Stimulated activated CD8-positive, alpha-beta memory T cell treated with anti-CD3 and anti-CD28 coated beads, Interleukin-7, amount 100 ng/mL, for 1 hour (primary cell): ENCODE measurements at places on chromosomes 2 and 18.

DNA sequence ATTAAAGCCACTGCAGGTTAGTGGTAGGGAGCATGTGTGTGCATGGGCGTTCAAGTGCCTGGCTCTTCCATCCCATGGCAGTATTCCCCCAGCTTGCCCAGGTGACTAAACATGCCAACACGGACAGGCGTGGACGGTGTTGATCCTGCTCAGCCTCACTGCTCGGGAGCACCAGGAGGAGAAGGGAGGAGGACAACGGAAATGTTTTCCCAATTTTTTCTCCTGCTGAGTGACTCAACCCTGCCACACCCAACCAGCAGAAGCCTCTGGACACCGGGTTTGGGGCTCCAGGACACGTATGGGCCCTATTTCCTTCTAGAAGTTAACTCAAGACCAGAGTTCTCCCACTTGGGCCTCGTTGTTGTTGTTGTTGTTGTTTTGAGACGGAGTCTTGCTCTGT lies 139.1 kb downstream of the CYP26B1 start:
- no peak for DNase-seq

DNA sequence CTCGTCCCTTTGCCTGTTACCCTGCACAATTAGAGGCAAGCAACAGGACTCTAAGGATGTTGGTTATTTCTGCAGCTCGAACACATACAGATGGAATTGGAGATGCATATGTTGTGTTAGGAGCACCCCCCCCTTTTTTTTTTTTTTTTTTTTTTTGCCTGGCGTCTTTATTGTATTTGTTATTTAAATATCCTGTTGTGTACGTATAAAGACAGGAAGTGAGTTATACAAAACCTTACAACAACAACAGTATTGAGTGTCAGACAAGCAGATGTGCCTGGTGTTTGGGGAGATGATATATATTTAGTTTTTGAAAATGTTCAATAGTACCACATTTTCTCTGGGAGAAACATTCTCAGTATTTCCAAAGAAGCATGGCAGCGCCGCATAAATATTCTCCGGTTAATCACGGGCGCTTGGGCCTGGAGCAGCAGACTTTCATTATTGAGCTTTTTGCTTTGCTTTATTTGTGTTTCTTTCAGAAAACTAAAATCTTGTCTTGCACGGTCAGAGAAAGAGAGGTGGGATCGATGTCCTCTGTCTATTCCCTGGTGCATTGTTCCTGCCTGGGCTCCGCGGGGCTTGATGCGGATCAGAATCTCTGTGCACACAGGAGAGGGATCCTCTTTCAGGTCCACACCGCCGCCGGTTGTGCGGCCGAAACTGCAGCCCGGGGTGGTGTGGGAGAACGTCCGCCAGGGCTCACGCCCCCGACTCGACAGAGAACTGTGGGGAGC lies 23.2 kb upstream of the ZNF516 start:
- no peak for DNase-seq

DNA sequence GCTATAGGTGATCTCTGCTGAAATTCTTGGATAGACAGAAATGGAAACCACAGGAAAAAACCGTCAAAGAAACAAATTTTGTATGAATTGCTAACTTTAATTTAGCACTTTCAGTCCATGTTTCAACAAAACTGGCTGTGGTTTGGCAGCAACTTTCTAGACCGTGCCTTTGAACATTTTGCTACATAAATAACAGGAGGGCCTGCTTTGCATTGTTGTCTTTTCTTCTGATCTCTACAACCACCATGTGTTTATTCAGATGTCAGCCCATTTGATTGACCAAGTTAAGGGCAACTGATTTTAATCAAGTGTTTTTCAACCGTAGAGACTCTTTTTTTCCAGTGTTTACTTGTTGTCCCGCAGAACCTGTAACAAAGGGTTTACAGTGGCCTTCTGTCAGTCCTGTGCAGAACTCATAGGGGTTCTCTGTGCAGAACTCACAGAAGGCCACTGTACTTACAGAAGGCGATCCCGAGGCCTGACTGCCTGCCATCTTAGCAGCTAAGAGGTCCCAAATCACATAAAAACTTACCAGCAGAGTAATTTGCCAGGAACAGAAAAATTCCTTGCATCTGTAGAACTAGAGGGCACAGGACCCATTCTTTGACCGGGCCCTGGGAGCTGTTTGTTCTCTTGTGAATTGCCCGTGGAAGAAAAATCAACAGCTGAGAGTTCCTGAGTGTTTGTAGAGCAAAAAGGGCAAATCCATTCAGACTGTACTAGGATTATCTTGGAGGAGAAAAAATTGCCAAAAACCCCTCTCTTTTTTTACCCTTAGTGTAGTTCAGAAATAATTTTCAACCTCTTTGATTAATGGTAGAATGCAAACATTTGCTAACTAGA lies 120.6 kb downstream of the PRKRA start:
- no peak for DNase-seq

GRCh38 chr2:134199123-134199522 lies 54.7 kb upstream of the MGAT5 start:
- no peak for DNase-seq

GRCh38 chr18:35174745-35175144 lies 66.1 kb upstream of the ZNF397 start:
- no peak for DNase-seq
